ENCODE measurements at places on chromosomes 11 and 22.

DNA sequence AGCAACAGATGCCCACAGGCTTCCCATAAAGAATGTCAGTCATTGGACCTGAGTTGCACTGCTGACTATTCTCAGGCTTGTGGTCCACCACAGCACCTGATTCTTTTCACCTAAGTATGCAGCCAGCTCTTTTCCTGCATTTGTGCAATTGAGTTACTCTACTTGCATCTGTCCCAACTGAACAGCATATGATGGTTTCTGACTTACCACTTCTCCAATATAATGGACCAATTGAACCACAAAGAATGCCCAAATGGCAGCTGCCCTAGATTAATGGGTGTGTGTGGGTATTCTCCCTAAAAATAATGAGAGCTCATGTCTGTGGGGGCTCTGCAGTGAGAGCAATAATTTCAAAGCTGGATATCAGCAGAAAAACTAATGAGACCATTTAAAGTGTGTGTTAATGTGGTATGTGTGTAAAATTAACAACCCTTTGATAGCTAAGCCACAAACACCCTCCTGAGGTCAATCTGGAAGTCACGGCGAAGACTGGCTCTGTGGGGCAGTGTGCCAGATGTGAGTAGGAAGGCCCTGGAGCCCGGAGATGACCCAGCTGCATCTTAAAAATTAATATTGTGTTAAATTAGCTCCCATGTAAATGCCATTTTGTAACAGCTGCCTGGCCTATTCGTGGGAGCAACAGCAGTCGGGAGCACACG, 43.8 kb downstream of the SC5D start:
- DNase-seq, result no peak

DNA sequence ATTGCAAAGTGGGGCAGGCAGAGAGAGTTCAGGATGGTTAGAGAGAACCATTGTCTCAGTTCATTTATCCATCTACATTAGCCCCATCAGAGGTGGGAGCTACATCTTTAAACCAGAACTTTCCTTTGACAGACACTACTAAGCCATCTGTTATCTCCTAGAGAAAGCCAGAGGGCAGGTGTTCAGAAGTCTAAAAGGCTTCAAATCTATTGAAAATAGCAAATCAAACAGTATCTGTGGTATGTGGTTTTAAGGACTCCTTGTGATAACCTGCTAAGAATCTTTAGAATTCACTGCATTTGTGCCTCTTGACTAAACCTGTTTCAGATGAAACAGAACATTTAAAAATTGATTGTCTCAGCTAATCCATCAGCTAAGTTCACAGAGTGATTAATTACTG, 43.9 kb upstream of the PARVG start:
- no peak for DNase-seq

DNA sequence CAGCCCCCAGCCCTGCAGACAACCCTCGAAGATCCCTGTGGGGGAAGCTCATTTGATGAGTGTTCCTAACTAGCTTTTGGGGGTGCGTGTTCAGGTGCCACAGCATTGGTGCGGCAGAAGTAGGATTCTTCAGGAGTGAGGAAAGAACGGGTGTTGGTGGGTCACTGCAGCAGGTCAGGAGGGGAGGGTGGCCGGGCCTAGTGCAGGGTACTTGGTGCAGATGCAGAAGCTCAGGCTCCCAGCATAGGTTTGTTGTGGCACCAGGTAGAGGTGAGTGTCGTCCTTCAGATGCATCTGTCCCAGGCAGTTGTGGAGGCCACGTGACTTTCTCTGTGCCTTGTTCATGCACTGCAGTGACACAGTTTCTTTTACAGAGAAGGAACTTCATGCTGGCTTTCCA, 15.1 kb upstream of the ADORA2A start:
- no peak for DNase-seq

DNA sequence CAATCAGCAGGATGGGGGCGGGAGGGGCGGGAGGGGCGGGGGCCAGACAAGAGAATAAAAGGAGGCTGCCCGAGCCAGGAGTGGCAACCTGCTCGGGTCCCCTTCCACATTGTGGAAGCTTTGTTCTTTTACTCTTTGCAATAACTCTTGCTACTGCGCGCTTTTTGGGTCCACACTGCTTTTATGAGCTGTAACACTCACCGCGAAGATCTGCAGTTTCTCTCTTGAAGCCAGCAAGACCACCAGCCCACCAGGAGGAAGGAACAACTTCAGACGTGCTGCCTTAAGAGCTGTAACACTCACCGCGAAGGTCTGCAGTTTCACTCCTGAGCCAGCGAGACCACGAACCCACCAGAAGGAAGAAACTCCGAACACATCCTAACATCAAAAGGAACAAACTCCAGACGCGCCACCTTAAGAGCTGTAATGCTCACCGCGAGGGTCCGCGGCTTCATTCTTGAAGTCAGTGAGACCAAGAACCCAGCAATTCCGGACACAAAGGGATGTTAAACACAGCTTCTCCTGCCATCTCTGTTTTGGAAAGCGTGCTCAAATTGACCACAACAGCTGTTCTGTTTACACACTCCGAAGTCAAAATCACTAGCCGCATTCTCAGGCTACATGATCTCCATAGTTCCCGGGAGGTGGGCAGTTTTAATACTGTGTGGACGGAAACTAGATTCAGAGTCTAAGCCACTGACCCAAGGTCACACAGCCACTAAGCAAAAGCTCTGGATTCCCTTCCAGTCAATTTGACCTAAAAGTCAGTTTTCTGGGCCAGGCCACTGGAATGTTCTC, 11.9 kb downstream of the PLAAT2 start:
- DNase-seq, result no peak

GRCh38 chr11:27028561-27028965, 12.1 kb upstream of the BBOX1 start:
- DNase-seq, result no peak

- no peak for DNase-seq
Observed at GRCh38 chr11:126968915-126969314, 31.7 kb downstream of the KIRREL3 start.

DNA sequence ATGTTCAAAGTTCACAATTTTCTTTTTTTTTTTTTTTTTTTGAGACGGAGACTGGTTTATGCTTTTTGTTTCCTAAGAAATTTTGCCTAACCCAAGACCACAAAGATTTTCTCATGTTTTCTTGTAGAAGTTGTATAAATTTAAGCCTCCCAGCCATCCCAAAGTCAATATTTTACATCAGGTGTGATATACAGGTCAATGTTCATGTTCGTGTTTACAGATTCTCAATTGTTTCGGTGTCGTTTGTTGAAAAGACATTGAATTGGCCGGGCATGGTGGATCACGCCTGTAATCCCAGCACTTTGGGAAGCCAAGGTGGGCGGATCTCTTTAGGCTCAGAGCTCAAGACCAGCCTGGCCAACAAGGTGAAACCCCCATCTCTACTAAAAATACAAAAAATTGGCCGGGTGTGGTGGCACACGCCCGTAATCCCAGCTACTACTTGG, 15.4 kb downstream of the FRMD8 start:
- no peak for DNase-seq

GRCh38 chr22:25109878-25110595, 89.6 kb upstream of the CRYBB3 start:
- DNase-seq, result no peak

GRCh38 chr11:118276422-118276821, 12.3 kb upstream of the MPZL2 start:
- no peak for DNase-seq

DNA sequence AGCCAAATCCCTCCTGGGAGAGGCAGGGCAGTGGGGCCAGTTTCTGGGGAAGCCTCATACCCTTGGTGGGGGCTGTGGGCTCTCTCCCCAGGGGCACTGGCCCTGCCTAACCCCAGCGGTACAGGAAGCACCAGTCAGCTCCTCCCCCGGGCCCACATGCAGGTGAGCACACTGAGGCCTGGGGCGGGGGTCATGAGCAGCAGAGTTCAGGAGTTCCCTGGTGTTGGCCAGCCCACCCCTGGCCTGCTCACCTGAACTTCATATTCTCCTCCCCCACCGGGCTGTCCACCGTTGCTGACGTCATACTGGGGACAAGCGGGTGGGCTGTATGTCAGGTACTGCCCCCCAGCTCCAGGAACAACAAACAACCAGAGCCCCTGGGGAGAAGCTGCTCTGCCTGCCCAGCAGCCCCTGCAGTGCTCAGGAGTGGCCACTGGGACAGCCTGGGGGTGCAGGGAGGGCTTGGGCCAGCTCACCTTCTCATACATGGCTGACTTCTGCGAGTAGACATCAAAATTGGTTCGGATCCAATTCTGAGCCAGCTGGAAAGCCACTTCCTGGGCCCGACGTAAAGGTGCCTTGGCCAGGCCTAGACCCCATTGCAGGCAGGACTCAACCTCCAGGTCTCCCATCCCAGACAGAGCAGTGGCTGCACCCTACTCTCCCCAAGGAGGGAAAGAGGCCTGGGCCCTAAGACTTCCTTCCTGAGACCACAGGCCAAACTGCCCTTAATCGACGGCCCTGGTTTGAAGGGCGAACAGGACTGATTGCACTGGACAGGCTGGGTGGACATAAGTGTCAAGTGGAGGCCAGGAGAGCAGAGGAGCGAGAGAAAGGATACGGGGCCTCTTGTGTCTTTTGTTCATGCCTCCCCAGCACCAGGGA, 20.8 kb downstream of the TREH start:
- DNase-seq, result no peak

DNA sequence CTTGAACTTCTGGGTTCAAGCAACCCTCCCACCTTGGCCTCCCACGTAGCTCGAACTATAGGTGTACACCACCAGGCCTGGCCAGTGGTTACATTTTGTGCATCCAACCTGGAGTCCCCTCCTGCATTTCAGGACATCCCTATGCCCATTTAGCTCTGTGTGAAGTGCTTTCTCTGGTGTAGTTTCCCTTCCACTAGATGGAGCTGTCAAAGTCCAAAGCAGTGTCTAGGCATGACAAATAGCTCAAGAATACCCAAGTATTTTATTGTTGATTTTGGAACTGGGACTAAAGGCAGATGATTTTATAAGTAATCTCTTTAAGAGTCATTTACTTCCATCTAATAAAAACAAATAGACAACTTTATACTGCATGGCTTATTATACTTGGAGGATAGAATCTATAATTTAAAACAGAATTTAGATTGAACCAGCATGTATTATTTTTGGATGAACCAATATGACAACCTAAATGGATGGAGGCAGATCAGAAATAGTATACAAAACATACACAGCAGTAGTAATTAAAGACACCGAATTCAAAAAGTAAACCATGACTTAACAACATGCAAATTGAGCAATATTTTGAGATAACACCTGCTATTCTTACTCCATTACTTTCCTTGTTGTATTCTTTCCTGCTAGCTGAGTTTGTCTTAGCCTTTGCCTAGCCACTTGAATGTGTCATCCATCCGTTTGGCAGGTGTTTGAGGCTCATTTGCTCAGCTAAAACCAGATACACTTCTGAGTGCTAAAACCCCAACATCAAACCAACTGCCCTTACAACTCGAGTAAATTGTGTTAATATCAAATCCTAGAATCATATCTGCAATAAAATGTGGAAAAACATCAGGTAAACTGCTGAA, 37.7 kb downstream of the EIF4ENIF1 start:
- DNase-seq, result peak; percentile 16

- DNase-seq, result no peak
Observed at GRCh38 chr22:30855677-30856518, 112.7 kb downstream of the MORC2 start.

- DNase-seq, result no peak
Observed at GRCh38 chr11:100734743-100735527, 47.8 kb downstream of the ARHGAP42 start.

GRCh38 chr11:58142761-58143160, 17.4 kb upstream of the OR9I1 start:
- DNase-seq, result no peak

- no peak for DNase-seq
Observed at GRCh38 chr11:68118706-68119448, 2.3 kb downstream of the CHKA start.

GRCh38 chr22:35597692-35598395, 19.3 kb downstream of the MB start:
- no peak for DNase-seq
